ENCODE measurements at places on chromosomes 5 and 9.

- peak; percentile 34 for DNase-seq
Measured at GRCh38 chr5:32531885-32532520, 53.4 kb upstream of the SUB1 start.

DNA sequence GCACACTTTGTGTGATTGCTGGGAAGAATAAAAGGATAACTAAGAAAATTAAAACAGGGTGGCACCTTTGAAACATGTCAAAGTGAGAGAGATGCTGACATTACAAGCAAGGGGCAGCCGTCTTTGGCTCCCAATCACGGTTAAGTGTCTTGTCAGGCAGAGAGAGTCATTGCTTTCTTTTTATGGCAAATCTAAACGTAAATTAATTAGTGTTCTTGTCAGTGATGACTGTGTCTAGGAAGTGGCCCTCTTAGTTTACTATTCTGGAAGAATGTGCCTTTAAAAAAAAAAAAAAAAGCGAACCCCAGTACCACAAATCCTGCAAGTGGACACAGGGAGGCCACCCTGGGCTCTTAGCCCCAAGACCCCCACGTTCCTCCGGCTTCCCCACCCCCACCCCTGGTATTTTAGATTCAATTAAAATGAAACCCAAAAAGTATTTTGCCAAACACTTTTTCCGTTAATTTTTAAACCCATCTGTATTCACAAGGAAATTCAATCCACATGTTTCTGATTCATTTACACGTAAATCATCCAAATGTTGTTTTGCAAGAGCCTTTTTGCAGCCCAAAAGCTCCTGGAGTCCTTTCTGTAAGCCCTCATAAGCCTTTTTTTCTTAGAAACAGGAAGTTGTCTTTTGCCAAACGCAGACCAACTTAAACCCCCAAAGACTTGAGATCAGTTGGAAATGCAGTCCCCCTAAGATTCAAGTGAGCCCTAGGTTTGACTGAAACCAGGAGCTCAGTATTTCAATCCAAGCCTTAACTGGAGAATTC is 399.3 kb downstream of the EBF1 start:
- DNase-seq: no peak

DNA sequence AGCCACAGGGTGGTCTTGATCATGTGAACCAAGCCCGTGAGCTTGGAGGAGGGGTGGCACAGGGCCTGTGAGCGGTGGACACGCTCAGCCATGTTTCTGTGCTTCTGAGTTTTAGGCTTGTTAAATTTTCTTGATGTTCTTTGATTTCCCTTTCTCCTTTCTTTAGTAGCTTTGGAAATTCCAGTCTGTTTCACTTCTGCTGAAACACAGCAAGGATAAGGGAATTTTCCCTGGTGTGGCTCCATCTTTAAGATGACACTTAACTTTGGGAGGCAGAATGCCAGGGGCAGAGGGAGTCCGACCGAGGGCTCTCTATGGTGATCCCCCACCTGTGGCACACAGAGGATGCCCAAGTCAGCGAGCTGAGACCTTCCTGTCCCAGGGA is 29.7 kb upstream of the BASP1 start:
- DNase-seq: no peak

GRCh38 chr5:127858116-127858784 is 155.1 kb downstream of the CCDC192 start:
- DNase-seq: no peak

DNA sequence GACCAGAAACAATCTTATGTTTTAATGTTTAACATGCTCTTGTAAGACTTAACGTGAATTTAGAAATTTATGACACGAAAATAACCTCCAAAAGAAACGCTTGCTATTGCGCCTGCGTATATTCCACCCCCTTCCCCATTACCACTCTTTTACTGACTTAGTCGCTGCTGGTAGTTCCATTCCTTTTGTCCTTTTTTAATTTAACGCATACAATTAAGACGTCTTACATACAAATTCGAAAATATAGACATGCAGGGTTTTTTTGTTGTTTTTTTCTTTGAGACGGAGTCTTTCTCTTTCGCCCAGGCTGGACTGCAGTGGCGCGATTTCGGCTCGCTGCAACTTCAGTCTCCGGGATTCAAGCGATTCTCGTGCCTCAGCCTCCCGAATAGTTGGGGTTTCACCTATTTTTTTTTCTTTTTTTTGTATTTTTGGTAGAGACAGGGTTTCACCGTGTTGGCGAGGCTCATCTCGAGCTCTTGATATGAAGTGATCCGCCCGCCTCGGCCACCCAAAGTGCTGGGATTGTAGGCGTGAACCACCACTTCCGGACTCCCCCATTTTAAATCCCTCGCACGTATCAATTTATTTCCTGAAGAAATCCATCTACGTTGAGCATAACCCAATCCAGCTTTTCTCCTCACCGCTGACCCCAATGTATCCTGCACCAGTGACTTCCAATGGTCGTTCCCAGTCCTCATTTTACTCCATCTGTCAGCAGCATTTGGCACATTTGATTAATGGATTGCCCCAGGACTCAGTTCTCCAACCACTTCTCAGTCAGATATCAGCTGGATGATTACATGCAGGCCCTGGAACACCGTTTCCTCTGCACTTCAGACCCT is 684 bp upstream of the MED7 start:
- peak; percentile 68 for DNase-seq

GRCh38 chr5:108101130-108101529 is 280.8 kb downstream of the FBXL17 start:
- DNase-seq: no peak

GRCh38 chr5:123035360-123035917 is 1.1 kb downstream of the PPIC start:
- DNase-seq: no peak

DNA sequence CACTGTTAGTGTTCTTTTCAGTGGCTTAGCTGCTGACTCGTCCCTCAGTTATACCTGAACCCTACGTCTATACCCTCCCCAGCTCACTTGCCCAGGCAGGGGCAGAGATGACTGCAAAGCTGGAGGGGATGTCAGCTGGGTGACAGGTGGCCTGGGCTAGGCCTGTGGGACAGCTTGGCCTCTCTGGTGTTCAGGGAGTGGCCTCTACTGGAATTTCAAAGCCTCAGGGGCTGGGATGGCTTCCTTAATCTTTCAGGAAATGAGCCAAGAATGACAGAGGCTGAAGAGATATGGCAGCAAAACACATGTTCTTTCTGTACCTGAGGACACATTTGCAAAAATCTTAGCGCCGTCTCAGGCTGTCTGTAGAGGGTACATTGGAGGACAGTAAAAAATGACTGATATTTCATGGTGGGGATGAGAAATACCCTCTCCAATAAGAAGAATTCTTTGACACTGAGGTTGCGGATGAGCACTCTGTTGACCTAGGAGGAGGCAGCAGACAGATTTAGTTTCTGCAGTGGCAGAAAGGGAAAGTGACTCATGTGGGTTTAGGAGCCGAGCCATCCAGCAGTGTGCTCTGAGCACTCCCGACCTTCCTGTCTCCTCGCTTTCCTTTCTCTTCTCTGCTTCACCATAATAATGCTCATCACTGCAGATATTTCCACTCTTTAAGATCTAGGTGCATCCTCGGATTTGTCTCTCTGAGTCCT is 54.4 kb downstream of the ENTREP1 start:
- DNase-seq: no peak

DNA sequence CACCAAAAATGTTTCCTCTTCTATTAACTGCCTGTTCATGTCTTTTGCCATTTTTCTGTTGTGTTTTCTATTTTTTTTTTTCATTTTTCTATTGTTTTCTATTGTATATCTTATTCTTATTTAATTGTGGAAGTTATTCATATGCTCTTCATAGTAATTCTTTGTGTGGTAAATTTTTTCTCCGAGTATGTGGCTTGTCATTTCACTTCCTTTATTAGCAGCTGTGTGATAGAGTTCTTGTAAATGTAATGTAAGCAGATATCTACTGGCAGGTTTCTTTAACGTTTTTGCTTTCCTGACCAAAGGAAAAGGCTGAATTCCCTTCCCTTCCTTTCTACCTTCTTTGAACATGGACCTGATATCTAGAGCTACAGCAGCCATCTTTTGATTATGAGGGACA is 5.8 kb upstream of the PLPP1 start:
- DNase-seq: no peak

DNA sequence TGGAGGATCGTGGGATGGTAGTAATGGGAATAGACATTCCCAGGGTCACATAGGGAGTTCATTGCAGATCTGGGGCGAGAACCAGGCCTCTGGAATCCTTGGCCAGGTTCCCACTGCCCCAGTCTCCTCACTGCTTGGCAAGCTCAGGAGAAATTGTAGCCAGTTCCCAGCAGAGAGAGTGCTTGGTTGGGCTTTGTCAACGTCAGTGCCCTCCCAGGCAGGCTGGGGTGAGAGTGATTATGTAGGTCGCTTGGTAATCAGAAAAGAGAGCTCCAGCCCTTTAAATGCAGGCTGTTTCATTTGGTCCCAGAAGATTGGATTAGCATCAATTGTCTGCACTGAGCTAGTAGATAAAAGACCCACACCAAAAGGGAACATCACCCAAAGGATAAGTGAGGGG is 51.8 kb upstream of the GALNT10 start:
- no peak for DNase-seq

- no peak for DNase-seq
Measured at GRCh38 chr5:142976861-142977260, 206.7 kb downstream of the ARHGAP26 start.

DNA sequence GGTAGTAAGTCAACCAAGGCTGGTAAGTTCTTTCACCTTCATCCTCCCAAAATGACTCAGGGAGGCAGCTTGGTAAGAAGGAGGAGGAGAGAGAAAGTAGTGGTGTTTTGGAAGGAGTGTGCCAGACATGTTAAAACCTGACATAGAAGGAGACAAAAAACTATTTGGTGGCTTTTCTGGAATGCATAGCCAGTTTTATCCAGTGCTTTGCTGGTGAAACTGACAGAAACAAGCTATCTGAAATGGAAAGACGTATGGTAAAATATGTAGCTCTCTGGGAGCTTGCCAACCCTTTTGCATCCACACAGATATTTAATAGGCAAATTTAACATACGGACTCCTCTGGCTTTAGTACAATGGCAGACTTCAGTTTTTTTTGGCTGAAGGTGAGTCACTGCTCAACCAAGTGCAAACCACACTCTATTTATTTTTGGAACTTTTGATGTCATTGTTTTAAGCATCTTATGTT is 45.4 kb downstream of the RAB14 start:
- DNase-seq: peak; percentile 16

DNA sequence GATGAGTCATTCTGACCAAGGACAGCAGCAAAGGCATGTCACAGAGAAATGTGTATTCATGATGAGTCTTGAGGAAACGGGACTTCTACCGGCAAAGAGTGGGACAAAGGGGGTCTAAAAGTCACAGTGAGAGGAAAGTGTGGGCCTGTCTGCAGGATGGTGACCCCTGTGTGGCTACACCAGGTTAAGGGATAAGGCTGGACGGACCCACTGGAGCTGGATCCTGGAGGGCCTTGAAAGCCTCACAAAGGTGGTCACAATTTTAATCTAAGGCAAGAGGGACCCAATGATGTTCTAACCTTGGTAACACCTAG is 176.5 kb downstream of the CDK5RAP2 start:
- DNase-seq: no peak

DNA sequence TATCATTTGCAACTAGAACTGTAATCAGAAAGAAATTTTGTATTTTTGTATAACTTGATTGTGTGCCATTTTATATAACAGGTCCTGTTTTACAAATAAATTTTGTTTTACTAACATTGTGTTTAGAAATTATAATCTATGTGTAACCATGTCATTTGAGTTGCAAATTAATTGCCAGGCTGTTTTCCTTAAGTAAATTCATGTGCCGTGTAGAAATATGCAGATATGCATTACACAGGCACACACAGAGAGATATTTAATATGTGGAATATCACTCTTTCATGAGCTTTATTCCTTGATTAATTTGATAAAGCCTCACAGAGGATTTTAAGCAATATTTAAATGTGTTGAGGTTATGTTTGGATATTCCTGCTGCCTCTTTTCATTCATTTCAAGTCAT is 56.5 kb upstream of the FSD1L start:
- DNase-seq: no peak

GRCh38 chr5:180128671-180129261 is 57.2 kb upstream of the RNF130 start:
- DNase-seq: no peak

GRCh38 chr5:171850324-171850947 is 64.8 kb downstream of the SMIM23 start:
- no peak for DNase-seq

DNA sequence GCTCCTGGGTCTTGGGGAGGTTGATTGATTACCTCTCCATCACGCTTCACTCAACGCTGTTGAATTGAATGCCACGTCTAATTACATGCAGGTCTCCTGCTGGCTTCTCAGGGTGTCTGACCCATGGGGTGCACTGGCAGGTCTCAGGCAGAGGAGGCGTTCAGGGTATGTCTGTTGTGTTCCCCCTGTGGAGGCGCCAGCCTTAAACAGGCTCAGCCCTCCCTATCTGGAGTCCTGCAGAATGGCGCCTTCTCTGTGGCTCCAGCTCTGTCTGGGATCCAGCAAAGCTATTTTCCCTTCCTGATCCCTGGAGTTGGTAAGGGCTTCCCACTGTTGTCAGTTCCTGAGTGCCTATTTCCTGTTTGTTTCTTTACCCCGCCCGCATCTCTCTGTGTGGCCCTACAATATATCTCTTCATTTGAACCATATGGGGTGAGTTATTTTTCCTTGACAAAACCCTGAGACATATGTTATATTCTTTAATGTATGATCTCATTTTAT is 150.0 kb downstream of the NTRK2 start:
- DNase-seq: no peak

GRCh38 chr9:133873461-133873891 is 118.6 kb downstream of the VAV2 start:
- DNase-seq: no peak

GRCh38 chr9:110602281-110602680 is 22.7 kb upstream of the SVEP1 start:
- DNase-seq: no peak

DNA sequence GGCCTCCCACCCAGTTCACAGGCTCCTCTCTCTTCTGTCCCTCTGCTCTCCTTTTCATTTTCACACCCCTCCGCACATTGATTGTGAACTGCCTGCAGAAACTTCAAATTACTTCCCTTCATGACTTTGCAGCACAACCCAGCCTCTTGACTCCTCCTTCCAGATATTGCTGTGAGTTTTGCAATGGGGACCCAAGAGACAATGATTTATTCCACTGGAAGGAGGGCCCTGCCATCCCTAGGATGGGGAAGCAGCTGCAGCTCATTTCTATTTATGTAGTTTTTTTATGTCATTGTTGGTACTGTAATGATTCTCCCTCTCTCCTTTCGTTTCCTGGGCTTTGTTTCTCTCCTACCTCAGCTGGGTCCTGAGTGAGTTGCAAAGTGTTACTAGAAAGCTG is 364.9 kb downstream of the ICE1 start:
- DNase-seq: no peak

- no peak for DNase-seq
Measured at GRCh38 chr9:12735665-12736064, 39.2 kb upstream of the LURAP1L start.

GRCh38 chr9:110065532-110065931 is 142.4 kb downstream of the C9orf152 start:
- DNase-seq: peak; percentile 40

All from CD4-positive, alpha-beta T cell (primary cell).